ENCODE measurements at places on chromosomes 13 and 19.

DNA sequence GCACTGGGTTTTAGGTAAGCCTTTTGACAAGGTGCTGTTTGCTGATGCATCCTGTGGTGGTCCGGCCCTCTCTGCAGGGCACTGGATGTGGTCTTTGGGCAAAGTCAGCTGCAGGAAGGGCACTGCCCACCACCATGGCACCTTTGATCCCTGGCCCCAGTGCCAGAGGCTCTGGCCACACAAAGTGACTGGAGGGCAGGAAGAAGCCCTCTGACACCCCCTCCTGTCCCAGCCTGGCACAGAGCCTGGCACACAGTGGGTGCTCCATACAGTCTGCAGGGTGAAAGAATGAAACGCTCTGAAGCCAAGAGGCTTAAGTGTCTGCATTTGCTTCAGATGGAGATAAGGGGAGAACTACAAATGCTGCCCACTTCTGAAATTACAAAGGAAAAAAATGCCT is 47.6 kb upstream of the CNMD start:
- DNase-seq = no peak

DNA sequence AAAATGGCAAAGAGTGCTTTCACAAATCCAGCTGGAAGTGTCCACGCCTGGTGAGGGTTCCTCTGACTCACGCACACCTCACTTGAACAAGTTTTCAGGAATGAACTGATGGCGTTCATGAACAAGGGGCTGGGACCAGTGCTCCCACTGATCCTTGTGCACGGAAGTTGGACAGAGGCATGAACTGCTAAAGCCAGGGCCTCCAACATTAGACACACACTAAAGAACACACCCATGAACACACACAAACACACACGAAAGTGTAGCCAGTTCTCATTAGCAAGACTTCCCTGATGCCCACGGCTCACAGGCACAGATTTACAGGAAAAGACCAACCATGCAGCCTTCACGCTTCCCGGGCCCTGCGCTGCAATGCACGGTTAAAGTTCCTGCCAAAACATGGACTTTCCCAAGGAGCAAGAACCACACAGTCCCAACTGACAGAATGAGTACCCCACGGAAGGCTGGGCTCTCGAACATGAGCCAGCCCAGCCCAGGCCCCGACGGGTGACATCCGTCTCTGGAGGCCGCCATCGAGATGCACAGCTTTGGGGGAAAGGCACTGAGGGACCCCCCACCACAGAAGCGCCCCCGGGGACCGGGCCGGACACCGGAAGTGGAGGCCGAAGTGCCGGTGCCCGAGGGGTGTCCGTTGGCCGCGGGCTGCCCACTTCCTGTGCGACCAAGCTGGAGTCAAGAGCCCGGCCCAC is 808 bp downstream of the DNMT1 start:
- DNase-seq = no peak

- DNase-seq = no peak
Measured at GRCh38 chr13:61664801-61665705, 249.4 kb upstream of the PCDH20 start.

DNA sequence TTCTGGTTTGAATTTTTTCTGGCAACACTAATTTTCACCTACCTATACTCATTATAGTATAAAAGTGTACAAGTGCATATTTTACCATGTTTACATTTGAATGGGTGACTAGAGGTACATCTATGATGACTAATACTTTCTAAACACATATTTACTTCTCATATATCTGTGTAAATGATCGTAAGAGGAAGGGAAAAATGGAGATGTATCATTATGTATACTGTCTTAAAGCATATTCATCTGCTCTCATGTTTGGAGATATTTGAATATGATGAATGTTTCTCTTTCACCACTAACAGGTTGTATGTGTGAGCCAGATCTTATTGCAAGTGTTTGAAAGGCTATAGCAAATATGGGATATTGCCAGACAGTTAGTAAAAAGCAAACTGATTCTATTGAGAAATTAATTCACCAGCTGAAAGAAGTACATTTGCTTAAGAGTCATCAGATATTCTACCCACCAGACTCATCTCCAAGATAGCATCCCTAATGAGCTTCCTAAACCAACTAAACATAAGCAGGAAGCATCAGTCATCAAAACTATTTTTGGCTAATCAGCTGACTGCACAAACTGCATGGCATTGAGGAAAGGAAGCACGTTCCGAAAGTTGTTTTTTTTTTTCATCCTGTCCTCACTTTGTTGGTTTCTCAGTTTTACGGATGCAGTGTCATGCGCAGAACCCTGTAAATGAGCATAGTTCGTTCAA is 738.2 kb downstream of the GPC5 start:
- no peak for DNase-seq

DNA sequence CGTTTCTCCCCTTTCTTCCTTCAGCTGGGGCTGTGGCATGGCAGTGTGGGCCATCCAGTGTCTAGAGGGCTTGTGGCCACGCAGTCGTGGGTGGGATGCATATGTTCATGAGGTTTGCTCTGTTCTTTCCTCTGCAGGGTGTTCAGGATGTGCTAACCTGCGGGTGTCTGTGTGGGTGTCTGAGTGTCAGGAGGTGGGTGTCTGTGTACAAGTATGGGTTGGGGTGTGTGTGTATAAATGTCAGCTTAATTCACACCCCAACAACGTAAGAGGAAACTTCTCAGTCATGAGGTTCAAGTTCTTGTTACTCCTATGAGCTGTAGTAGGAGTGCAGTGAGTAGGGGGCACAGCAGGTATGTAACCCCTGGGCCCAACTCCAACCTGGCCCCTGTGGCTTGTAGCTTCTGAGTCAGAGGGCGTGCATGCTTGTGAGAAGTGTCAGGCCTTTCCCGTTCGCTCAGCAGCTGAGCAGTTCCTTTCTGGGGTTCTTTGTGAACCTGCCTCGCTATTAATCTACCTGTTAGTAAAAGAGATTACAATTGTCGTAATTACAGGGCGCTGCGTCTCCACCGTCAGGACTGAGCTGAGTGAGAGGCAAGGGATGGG is 49.1 kb downstream of the NFIX start:
- no peak for DNase-seq

- no peak for DNase-seq
Measured at GRCh38 chr19:19464339-19465098, 50.8 kb downstream of the TSSK6 start.

GRCh38 chr19:42198676-42199439 is 18.6 kb downstream of the DEDD2 start:
- DNase-seq = no peak

- DNase-seq = no peak
Measured at GRCh38 chr13:42219876-42220275, 52.1 kb upstream of the AKAP11 start.

Data from stimulated activated CD8-positive, alpha-beta memory T cell treated with anti-CD3 and anti-CD28 coated beads, Interleukin-7, amount 100 ng/mL, for 24 hours (primary cell).